ENCODE measurements at places on chromosomes 6 and 20.

DNA sequence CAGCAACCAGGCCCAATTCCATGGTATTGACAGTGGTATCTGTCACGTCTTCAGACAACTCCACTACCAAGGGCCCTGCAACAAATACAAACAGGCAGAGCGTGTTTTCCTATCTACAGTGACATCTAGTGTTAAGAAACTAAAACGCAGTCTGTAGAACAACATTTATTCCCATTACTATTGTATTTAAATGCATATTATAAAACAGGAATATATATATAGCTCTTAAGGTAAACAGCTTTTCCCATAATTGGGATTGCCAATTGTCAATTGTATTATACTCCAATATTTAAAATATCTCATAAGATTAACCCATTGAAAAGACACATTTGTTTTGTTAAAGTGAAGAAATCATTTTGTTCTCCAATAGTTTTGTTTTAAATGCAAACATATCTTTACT is 97.2 kb downstream of the KIF16B start:
- DNase-seq: no peak

DNA sequence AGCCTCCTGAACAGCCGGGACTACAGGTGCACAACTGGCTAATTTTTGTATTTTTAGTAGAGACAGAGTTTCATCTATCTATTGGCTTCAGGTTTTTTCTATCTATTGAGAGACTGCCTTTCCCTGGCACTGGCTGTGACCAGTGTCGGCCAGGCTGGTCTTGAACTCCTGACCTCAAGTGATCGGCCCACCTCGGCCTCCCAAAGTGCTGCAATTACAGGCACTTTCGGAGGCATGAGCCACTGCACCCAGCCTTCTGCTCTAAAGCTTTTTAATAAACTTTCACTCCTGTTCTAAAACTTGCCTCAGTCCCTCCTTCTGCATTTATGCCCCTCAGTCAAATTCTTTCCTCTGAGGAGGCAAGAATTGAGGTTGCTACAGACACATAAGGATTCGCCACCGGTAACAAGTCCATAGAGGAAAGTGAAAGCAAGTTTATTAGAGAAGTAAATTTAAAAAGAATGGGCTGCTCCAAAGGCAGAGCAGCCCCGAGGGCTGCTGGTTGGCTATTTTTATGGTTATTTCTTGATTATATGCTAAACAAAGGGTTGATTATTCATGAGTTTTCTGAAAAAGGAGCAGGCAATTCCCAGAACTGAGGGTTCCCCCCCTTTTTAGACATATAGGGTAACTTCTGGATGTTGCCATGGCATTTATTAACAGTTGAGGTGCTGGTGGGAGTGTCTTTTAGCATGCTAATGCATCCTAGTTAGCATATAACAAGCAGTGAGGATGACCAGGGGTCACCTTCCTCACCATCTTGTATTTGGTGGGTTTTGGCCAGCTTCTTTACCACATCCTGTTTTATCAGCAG is 44.8 kb upstream of the RNGTT start:
- no peak for DNase-seq

GRCh38 chr6:41575598-41575997 is 29.4 kb downstream of the FOXP4 start:
- DNase-seq: no peak

GRCh38 chr20:54197621-54198604 is 10.0 kb upstream of the PFDN4 start:
- peak; percentile 23 for DNase-seq

GRCh38 chr20:32991383-32991782 is 12.8 kb downstream of the SUN5 start:
- no peak for DNase-seq

GRCh38 chr6:82015043-82015442 is 232.5 kb downstream of the IBTK start:
- no peak for DNase-seq

DNA sequence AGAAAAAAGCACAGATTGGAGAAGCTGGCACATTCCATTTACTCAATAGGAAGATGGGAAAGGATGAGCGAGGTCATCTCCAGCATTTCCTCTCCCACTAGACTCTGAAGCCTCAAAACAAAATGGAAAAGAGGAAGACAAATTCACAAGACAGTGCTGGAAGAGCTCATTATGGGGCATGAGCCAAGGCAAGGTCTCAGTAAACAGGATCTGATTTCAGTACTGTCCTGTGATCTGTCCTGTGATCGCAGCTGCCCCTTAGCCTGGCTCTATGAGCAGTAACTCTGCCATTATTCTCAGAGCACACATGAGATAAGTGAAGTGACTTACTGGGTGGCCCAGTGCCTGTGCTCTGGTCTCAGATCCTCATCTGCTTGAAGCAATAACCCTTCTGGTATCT is 68.1 kb upstream of the SLC4A11 start:
- DNase-seq: no peak

DNA sequence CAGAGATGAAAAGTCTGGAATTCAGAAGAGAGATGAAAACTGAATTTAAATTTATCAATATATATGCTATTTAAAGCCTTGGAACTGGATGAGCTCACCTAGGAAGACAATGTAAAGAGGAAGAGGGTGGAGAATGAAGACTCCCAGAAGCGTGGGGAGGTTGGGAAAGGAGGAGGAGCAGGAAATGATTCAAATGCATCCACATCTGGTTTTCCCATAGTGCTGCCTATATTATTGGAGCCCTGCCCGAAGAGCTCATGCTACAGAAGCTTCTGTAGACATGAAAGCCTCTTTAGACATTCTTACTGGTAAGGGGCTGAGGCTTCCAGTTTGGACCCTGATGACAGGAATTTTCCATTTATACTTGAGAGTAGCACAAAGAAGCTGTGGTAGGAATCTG is 19.2 kb downstream of the PDE7B start:
- no peak for DNase-seq

DNA sequence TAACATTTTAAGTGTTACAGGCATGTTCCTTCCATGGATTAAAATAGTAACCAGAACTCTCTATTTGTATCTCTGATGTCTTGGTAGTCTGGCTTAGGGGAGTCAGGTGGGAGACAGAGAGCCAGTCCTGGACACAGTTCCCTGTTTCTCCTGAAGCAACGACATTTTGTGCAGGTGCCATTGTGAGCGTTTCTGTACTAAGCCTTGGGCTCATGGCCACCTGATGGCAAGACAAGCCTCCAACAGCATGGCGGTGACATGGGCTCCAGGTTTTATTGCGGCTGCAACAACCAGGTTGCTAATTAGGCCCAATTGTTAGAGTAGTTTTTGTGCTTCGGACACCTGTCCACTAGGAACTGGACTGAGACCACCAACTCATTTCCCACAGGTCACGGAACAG is 105.3 kb downstream of the PRDM13 start:
- DNase-seq: no peak

DNA sequence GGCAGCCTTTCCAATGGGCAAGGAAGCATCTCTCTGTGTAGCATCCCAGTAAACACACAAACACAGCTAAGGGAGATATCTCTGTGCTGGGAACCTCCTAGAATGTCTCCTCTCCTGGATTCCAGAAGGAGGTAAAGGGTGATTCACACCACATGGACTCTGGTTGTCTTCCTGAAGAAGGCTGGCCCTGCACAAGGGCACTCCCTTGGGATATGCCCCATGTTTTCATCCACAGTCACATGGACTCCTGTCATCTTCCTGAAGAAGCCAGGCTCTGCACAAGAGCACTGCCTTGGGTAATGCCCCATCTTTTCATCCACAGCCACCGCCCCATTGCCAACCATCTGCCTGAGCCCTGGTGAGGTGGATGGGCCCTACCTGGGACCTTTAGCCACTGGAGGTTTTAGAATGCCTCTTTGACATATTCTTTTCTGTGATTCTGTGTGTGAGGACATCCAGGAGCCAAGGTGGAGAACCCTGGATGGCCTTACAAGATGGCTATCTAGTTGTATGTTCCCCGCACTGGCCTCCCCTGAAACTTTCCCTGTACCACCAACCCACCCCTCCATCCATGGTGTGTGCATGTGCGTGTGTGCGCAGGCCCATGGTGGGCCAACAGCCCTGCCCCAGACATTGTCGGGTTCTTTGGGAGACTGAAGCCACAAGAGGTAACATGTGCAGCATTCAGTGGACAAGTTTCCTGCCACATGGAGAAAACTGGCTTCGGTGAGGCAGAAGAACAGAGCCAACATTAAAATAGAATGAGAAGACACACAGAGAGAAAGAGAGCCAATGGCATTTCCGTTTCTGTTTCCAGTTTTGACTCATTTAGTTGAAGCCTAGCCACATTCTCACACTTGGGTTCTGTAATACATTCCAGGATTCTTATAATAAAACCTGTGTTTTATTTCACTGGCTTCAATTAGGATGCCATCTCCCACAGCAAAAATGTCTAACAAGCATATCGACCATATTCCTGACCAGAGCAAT is 110.2 kb upstream of the CST7 start:
- DNase-seq: peak; percentile 44

DNA sequence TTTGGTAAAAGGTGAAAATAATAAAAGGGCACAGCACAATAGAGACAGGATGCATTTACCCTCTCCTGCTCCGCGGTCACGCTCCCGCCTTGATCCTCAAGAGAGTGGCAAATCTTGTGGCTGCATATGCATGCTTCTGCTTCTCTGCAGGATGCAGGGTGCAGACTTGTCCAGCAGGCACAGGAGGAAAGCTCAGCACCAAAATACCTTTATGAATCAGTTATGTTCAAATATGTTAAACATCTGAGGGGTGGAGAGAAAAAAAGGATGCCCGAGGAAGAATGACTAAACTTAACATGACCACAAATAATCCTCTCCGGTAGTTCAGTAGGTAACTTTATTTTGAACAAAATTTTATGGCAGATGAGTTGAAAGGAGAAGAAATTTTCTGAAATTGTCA is 366.1 kb upstream of the SOX4 start:
- no peak for DNase-seq

DNA sequence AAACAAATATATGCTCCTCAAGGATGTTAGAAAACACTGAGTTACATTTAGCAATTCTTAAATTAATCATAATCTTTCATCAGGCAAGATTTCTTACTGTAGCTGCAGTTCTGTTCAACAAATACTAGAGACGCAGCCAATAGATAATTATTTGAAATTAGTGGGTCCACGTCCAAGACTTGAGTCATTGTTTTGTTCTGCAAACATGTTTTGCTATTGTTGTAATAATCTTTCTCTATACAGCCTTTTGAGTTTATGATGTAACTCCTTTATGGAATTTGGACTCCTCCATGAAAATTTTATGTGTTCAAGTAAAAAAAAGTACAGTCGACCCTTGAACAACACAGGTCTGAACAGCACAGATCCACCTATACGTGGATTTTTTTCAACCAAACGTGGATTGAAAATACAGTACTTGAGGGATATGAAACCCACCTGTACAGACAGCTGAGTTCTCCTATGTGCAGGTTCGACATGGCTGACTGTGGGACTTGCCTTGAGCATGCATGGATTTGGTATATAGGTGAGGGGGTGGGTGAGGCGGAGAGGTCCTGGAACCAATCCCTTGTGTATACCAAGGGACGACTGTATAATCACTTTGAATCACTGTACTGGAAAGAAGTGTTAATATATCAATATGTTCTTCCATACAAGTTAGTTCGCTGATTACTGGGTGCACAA is 41.3 kb upstream of the SLC22A16 start:
- no peak for DNase-seq

- no peak for DNase-seq
Measured at GRCh38 chr20:17859616-17860232, 108.9 kb downstream of the SNX5 start.

GRCh38 chr20:34037121-34037520 is 43.4 kb downstream of the RALY start:
- no peak for DNase-seq

- peak; percentile 34 for DNase-seq
Measured at GRCh38 chr6:128242765-128243403, 277.5 kb downstream of the PTPRK start.

DNA sequence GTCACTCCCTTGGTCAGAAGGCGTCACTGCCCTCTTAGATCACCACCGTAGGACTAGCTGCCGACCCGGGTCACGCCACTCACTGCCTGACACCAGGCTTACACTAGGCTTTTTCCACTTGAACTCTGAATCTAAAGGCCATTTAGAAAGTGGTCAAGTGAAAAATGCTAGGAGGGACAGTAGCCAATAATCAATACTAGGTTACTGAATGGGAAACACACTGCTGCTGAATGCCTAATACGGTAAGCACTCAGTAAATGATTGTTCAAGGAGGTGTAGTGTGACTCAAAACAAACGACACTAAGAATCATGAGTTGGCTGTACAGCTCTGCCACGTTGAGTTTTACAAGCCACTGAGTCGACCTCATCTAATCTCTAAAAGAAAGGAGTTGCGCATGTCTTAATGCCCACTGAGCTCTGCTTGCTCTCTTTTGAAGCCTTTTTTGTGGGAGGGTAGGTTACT is 760 bp upstream of the IBTK start:
- no peak for DNase-seq

DNA sequence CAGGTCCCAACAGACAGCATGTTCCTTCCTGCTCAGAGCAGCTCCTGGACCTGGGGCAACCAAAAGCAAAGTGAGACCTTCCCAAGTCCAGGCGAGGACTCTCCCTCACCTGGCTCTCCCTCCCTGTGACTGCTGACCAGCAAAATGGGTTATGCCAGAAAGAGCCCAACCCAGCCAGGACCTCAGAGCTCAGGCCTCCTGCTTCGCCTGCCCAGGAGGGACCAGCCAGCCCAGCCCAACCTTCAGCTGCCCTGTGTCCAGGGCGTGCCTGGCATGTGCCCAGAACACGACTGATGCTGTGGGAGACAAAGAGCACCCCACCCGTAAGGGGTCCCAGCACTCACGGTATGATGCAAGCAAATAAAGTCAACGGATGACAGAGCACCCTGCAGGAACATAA is 74.0 kb upstream of the CST7 start:
- DNase-seq: no peak

- no peak for DNase-seq
Measured at GRCh38 chr6:131945971-131946370, 5.2 kb downstream of the CCN2 start.

GRCh38 chr6:115765966-115766365 is 294.7 kb downstream of the FRK start:
- no peak for DNase-seq

DNA sequence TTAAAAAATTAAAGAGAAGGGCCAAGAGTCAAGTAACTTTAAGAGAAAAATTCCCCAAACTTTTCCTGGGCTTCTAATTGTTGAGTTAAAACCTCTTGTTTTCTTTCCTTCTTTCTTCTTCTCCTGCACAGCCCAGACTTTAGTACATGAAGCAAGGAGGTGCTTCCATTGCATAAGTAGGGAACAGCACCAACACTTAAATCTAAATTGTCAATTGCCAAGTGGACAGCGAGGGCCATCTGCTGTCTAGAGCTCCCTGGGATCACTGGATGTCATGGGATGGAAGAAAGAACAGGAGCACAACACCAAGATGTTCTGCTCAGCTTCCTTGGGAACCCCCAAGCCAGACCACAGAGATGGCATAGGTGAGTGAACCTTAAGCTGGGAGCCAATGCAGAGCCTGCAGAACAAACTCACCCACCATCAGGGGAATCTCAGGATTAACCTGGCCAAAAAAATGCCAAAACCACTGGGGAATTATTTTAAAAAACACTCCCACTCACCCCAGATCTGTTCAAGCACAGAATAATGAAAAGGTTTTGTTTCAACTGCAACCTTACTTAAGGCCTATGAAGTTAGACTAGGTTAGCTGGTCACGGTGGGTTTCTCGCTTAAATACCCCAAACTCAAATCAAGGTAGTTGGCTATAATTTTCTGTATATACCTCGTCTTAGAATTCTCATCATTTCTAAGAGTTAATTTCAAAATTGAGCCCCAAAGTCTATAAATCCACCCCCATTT is 67.8 kb downstream of the TNFRSF21 start:
- no peak for DNase-seq

- no peak for DNase-seq
Measured at GRCh38 chr6:72699159-72699558, 77.3 kb downstream of the KCNQ5 start.

- DNase-seq: no peak
Measured at GRCh38 chr20:62291251-62292066, 11.3 kb upstream of the ADRM1 start.

GRCh38 chr6:157511682-157512381 is 130.8 kb downstream of the ZDHHC14 start:
- DNase-seq: no peak

Data from AG04449 (cell line).